ENCODE measurements at places on chromosomes 1 and 21.
A peak's percentile ranks its signal among the peaks of the same experiment; 100 is the strongest.

DNA sequence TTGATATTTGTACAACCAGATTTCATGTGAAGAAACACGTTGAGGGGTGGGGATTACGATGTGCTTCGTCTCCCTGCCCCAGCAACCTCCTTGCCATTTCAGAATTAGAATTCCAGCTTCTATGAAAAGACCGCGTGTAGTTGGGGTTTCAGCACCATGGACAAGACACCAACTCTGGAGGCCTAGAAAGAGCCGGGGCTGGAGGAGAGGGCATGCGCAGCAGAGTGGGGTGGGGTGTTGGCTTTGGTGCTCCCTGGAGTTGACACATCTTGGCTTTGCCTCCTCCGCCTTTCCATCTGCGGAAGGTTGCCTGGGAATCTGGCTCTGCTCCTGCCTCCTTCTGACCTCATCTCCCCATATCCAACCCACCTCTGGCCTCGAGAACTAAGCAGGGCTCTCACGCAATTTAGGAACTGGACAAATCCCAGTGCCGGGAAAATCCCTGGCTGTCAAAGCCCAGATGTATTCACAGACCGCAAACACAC is 11.8 kb downstream of the HTR6 start:
- no peak for DNase-seq

- DNase-seq = peak; percentile 21
Measured at GRCh38 chr1:44571712-44572571, 102.3 kb downstream of the TMEM53 start.

GRCh38 chr1:7379441-7379971 is 391.6 kb upstream of the VAMP3 start:
- no peak for DNase-seq

- no peak for DNase-seq
Measured at GRCh38 chr1:222310836-222311235, 237.1 kb downstream of the HHIPL2 start.

- no peak for DNase-seq
Measured at GRCh38 chr21:36916718-36917117, 49.8 kb downstream of the HLCS start.

GRCh38 chr1:198185759-198186158 is 29.0 kb downstream of the NEK7 start:
- DNase-seq = no peak

DNA sequence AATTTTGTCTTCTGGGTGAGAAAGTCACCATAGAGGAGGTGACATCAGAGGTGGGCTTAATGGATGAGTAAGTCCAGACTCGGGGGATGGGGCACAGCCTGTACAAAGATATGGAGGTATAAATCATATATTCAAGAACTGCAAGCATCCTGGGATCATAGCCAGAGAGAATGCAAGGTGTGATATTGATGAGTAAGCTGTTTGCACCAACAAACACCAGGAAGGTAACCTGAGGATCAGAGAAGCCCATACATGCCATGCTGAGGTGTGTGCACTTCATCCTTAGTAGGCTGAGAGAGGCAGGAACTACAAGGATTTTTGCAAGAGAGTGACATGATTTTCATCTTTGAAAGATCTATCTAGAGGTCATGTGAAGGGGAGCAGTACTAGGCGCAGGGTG is 306.4 kb downstream of the HHAT start:
- no peak for DNase-seq

- DNase-seq = no peak
Measured at GRCh38 chr1:57218487-57219079, 205.3 kb downstream of the DAB1 start.

Measured in stimulated activated naive CD4-positive, alpha-beta T cell (primary cell).